Subcutaneous adipose tissue (tissue), 4 donors: ENCODE measurements at places on chromosomes 1 and 21. TPM values are rescaled to one million over a fixed set of nuclear protein-coding genes. Genes with fewer than 3 reads are reported as not detected.

Gene AKR1A1
- total RNA-seq: 90.7 TPM

Gene FNDC10
- not detected for total RNA-seq

Gene DFFB
- total RNA-seq: 8.7 TPM

Gene NBPF6
- not detected for total RNA-seq

Gene GJA8
- total RNA-seq: not detected

Gene TNFRSF9
- not detected for total RNA-seq

Gene CROCC
- 7.7 TPM for total RNA-seq

Gene GOLT1A
- not detected for total RNA-seq

Gene SLC37A1
- 4.7 TPM for total RNA-seq

Gene SUSD4
- total RNA-seq: 0.33 TPM

Gene SV2A
- total RNA-seq: not detected

Gene TOMM40L
- total RNA-seq: 9.5 TPM

Gene TOR3A
- total RNA-seq: 45.8 TPM

Gene SNRPE
- total RNA-seq: 22.2 TPM

Gene SEC16B
- total RNA-seq: 2.9 TPM

Gene AADACL3
- 0.19 TPM for total RNA-seq

Gene GUCA2A
- 1.8 TPM for total RNA-seq

Gene APOBEC4
- not detected for total RNA-seq

Gene ADGRL4
- 52.7 TPM for total RNA-seq

Gene PODN
- total RNA-seq: 186 TPM

Gene GLIS1
- 3.6 TPM for total RNA-seq

Gene GPR52
- 0.75 TPM for total RNA-seq

Gene SGIP1
- 20.9 TPM for total RNA-seq

Gene ST3GAL3
- 13.1 TPM for total RNA-seq

Gene GSTM1
- not detected for total RNA-seq

Gene CFHR3
- total RNA-seq: 0.33 TPM

Gene FGGY
- total RNA-seq: 16.0 TPM

Gene HSPB7
- total RNA-seq: 429 TPM

Gene JUN
- total RNA-seq: 121 TPM

Gene LEMD1
- not detected for total RNA-seq

Gene DAB1
- 0.98 TPM for total RNA-seq

Gene SLC44A5
- total RNA-seq: 0.22 TPM

Gene COL18A1
- total RNA-seq: 102 TPM

Gene HMGCS2
- total RNA-seq: 0.49 TPM
